ENCODE measurements at places on chromosomes 7 and 10. TPM values are rescaled to one million over a fixed set of nuclear protein-coding genes. Genes with fewer than 3 reads are reported as not detected.

The TMEM184A gene
- total RNA-seq, result 47.2 TPM

The PODXL gene
- 55.9 TPM for total RNA-seq

The NUTM2B gene
- 0.63 TPM for total RNA-seq

The CHPF2 gene
- total RNA-seq, result 87.7 TPM

The CALML3 gene
- not detected for total RNA-seq

The METTL2B gene
- total RNA-seq, result 33.8 TPM

The ADAMTS14 gene
- total RNA-seq, result 0.03 TPM

The SLC13A4 gene
- not detected for total RNA-seq

The ABCC2 gene
- total RNA-seq, result 2.5 TPM

The LIPJ gene
- not detected for total RNA-seq

The HOXA5 gene
- 22.1 TPM for total RNA-seq

The LRRC17 gene
- total RNA-seq, result not detected

The CPA2 gene
- total RNA-seq, result not detected

The PAPOLB gene
- not detected for total RNA-seq

The PHF14 gene
- 21.8 TPM for total RNA-seq

The SEMA3A gene
- 9.4 TPM for total RNA-seq

The ACTL6B gene
- total RNA-seq, result 0.13 TPM

The SFR1 gene
- total RNA-seq, result 3.2 TPM

The CTAGE6 gene
- not detected for total RNA-seq

The SYT15 gene
- total RNA-seq, result not detected

The TAS2R38 gene
- 0.08 TPM for total RNA-seq

The STK17A gene
- 4.9 TPM for total RNA-seq

The HABP2 gene
- total RNA-seq, result not detected

The ANLN gene
- 50.2 TPM for total RNA-seq

The DMBT1 gene
- 0.39 TPM for total RNA-seq

The CALD1 gene
- total RNA-seq, result not detected

The UCMA gene
- total RNA-seq, result not detected

The RNLS gene
- total RNA-seq, result 20.8 TPM

The TSPAN13 gene
- 25.9 TPM for total RNA-seq

The EVX1 gene
- total RNA-seq, result 0.31 TPM

The TUBB8 gene
- total RNA-seq, result not detected

The ABCB1 gene
- 0.31 TPM for total RNA-seq

The SLC26A4 gene
- total RNA-seq, result not detected

The AKR1C4 gene
- total RNA-seq, result 0.29 TPM

The ARF5 gene
- total RNA-seq, result 349 TPM

The SH2B2 gene
- total RNA-seq, result 2.0 TPM

The CNTNAP2 gene
- 0.03 TPM for total RNA-seq

The CPEB3 gene
- 0.65 TPM for total RNA-seq

The CRTAC1 gene
- total RNA-seq, result not detected

The UNCX gene
- total RNA-seq, result not detected

Measured in HT-29 (cell line).